ENCODE measurements at places on chromosomes 4 and X. TPM values are rescaled to one million over a fixed set of nuclear protein-coding genes. Genes with fewer than 3 reads are reported as not detected.

- no peaks in the 10 kb centered on the region for H3K27me3 ChIP-seq
- no peaks in the 10 kb centered on the region for H3K36me3 ChIP-seq
- no peak overlapping the region for H3K27ac ChIP-seq
- no peak for DNase-seq
Measured at GRCh38 chr4:37068580-37068979, 176.0 kb upstream of the NWD2 start.

DNA sequence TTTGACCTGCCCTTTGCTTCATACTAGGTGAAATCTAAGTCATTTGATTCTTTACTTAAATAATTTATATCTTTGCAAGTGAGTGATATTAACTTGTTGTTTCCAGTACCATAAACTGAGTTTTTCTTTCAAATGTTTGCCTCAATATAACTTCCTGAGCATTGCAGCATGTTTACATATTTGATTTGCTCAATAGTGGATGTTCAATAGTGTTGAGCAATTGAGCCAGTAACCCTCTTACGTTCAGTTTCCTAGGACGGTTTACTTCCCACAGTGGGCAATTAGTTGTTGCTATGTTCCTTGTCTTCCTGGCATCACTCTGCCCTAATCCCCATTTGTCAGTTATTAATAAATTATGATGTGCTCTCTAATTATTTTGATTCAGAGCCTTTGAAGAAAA, 278.5 kb downstream of the EPHA5 start:
- H3K4me3 ChIP-seq, result no peak overlapping the region
- H3K36me3 ChIP-seq, result no peaks in the 10 kb centered on the region
- H3K4me1 ChIP-seq, result no peaks in the 10 kb centered on the region
- no peaks in the 10 kb centered on the region for H3K27me3 ChIP-seq

The CYSLTR1 gene
- 2.5 TPM for total RNA-seq

The TCEAL6 gene
- not detected for total RNA-seq

The ARR3 gene
- total RNA-seq, result not detected
